Stimulated activated CD4-positive, alpha-beta T cell treated with anti-CD3 and anti-CD28 coated beads, TNF-alpha, amount 100 ng/mL, for 1 hour (primary cell): ENCODE measurements at places on chromosomes 7 and 10.

DNA sequence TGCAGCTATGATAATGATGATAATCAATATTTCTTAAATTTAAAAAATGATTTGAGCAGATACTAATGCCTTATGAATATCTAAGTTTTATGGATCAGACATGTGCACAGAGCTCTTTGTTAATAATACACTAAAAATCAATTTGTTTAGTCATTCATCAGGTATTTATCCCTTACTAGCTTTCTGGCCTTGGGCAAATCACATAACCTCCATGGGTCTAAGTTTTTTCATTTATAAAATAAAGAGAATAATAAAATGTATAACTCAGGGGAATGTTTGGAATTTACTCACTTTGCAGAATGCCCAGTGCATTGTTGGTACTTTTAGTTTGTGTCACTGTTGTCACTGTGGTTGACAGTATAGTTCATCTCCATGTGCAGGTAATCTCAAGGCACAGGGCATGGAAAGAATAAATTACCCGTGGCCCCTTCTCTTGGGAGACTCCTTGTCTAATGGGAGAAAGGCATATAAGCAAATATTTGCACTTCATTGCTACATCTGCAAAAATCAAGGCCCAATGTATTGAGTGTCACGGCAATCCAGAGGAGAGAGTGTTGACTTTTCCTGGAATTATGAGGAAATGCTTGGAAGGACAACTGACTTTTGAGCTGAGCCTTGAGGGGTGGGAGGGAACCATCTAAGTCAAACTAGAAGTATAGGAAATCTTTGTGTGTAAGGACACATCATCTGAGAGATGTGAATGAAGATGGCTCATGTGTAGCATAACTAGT, 64.7 kb upstream of the CTTNBP2 start:
- no peak for DNase-seq

- DNase-seq: no peak
Measured at GRCh38 chr7:68700414-68700813, 897.9 kb upstream of the AUTS2 start.

GRCh38 chr10:20890491-20891337, 6.4 kb downstream of the NEBL start:
- no peak for DNase-seq

- DNase-seq: no peak
Measured at GRCh38 chr7:134742688-134743350, 36.6 kb upstream of the CALD1 start.

GRCh38 chr10:61399406-61399805, 53.8 kb downstream of the TMEM26 start:
- DNase-seq: no peak

DNA sequence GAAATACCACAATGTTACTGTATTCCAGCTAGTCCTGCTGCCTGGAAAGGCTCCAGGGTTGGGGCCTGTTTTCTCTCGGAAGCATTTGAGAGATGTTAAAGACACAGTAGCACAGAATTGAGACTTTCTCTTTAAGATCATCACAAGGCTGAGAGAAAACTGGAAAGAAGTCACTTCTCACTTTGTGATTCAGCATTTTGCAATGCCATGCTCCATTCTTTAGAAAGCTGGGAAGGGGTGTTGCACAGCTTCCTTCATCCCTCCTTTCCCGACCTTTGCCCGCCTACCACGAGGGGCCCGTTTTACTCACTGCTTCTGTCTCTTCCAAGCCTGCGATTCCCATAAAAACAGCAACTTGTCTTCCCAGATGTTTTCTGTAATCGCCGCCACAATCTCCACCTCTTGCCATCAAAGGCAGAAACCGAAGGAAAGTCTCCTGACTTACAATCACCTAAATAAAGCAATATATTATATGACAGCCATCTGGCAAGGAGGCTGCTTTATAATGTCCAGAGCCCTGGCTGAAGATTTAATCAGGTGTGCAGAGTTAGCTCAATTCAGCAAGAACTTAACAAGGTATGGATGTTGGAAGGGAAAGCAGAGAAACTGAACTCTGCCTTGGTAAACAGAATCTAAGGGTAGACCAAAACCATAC, 18.9 kb downstream of the NOD1 start:
- no peak for DNase-seq
